GM12878 (cell line): ENCODE measurements at places on chromosomes 5 and 9. TPM values are rescaled to one million over a fixed set of nuclear protein-coding genes. Genes with fewer than 3 reads are reported as not detected.

DNA sequence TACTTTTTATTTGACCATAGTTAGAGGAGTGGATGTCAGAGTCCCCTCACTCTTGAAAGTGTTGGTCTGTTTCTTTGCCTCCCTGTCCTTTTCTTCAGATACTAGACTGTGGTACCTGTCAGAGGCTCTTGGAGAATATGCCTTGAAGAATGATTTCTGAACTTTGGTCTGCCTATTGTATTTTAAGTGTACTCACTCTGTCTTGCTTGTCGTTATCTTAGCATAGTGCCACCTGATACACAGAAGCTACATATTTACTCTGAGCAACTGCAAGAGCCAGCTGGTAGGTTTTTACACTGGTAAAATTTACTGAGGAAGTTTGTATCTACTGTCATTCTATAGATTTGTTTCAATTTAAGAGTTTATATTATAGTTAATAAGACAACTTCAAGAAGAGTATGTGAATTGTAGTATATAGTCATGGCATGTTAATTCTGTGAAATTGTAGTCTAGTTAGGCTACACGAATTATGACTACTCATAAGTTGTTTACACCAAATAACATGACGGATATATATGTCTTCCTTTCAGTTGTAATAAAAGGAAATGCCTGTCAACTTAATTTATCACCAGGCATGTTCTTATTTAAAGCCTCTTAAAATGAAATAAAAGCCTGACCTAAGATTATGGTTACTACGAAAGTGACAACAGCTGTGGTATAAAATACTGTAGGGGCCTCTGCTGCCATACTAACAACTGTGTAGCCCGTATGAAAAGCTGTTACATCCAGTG lies 201.7 kb downstream of the KDM4C start:
- no peak for DNase-seq

Gene REEP2
- 2.5 and 3.1 TPM in 2 replicates for total RNA-seq

Gene PRKACG
- not detected in 2 replicates for total RNA-seq

GRCh38 chr9:26770821-26771220 lies 121.8 kb downstream of the CAAP1 start:
- no peak for DNase-seq

DNA sequence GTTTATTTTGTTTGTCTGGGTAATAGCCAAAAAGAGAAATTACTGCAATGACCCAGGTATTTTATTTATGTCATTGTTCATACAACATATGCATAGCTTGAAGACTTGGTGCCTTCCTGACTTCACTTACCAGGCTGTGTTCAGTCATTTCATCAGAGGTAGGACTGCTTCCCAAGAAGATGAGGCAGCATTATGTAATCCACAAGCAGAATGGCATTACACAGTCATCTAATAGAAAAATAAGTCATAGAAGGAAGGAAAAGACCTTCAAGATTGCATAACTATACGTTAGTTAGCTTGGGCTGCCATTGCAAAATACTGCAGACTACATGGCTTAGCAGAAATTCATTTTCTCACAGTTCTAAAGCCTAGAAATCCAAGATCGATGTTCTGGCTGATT lies 167.5 kb downstream of the NMUR2 start:
- no peak for DNase-seq

Gene LRRC70
- total RNA-seq = 0.53 and 0.74 TPM in 2 replicates

GRCh38 chr5:135859641-135860040 lies 25.2 kb downstream of the SLC25A48 start:
- DNase-seq = no peak

Gene TMED9
- total RNA-seq = 121 and 127 TPM in 2 replicates

- no peak for DNase-seq
Observed at GRCh38 chr9:90070931-90071660, 466.3 kb downstream of the GADD45G start.

DNA sequence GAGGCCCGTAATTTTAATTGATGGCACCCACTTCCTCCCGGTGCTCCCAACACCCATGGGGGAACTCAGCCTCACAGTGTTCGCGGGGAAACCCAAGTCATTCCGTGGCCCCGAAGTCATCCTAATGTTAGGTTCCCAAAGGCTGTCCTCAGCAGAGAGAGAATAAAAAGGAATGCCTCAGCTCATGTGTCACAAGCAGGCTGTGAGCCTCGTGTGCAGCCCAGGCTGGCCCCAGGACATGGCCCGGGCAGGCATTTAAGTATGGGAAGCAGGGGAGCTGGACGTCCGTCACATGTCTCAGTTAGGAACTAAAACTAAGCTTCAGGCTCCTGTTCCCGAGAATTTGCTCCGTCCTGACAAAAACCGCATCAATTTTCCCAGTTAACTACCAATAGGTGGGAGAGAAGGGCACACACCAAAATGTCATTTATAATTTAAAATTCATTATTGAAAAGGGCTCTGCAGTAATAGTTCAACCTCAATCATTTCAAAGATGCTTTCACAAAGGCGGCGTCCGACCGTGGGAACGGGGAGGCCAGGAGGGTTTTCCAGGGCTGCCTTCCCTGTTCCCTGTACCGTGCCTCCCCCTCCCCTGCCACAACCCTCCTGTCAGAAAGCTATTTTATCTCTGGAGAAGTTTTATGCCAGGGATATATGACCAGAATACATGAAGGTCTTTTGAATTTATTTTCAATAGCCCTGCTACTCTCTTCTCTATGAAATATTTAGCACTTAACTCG lies 137.3 kb downstream of the FSTL4 start:
- DNase-seq = no peak

Gene ACSL6
- total RNA-seq = 0.05 TPM in 1 of 2 replicates, not detected in the other

DNA sequence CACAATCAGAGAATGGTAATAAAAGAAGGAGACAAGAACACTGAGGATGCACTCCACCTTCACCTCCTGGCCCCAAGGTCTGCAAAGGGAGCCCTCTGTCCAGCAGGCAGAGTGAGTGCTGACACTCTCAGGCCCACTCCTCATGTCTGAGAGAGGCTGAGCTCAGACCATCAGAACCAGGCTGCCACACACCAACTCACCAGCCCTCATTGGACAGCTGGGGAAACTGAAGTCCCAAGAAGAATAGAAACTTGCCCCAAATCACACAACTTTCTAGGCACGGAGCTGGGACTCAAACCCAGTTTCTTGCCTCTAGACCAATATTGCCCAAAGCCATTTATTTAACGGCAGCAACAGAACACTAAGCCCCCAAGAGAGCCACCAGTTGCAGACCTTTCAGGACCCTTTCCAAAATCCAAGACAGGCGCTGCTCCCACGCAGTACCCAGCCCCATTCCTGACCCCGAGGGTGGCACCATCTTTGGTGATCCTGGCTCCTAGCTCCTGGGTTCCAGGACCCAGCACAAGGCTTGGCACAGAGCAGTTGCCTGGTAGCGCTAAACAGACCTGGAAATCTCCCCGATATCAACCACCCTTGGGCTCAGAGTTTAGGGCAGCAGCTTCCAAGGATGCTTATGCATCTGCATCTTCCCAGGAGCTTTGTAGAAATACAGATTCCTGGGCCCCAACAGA lies 192.4 kb downstream of the GABBR2 start:
- DNase-seq = no peak

GRCh38 chr5:83474161-83474796 lies 2.7 kb downstream of the VCAN start:
- DNase-seq = no peak

Gene NAIF1
- total RNA-seq = 8.6 and 10.3 TPM in 2 replicates

- no peak for DNase-seq
Observed at GRCh38 chr9:130088051-130088450, 34.3 kb downstream of the GPR107 start.

Gene MAP1B
- total RNA-seq = 0.36 and 0.61 TPM in 2 replicates

- no peak for DNase-seq
Observed at GRCh38 chr5:180495991-180496741, 2.0 kb downstream of the CNOT6 start.

Gene NKD2
- 0.13 and 0.26 TPM in 2 replicates for total RNA-seq

GRCh38 chr9:93673839-93674334 lies 97.5 kb downstream of the PHF2 start:
- DNase-seq = no peak

Gene CDKN2B-AS1
- 0.98 and 1.3 TPM in 2 replicates for total RNA-seq

DNA sequence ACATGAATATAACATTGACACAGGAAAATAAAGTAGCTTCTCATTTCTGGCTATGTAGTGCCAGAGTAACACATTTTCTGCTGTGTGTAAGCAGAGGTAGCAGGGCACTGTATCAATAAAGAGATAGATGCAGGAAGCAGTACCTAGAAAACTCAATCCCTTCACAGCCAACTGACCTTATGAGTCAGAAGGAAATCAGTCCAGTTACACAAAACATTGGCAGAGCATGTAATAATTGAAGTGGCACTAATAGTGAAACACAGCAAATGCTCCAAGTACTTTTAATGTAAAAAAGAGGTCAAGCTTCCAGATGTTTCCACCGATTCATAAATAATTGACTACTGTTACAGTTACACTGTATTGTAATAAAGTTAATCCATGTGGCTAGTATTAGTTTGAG lies 706.6 kb downstream of the EFNA5 start:
- DNase-seq = no peak

DNA sequence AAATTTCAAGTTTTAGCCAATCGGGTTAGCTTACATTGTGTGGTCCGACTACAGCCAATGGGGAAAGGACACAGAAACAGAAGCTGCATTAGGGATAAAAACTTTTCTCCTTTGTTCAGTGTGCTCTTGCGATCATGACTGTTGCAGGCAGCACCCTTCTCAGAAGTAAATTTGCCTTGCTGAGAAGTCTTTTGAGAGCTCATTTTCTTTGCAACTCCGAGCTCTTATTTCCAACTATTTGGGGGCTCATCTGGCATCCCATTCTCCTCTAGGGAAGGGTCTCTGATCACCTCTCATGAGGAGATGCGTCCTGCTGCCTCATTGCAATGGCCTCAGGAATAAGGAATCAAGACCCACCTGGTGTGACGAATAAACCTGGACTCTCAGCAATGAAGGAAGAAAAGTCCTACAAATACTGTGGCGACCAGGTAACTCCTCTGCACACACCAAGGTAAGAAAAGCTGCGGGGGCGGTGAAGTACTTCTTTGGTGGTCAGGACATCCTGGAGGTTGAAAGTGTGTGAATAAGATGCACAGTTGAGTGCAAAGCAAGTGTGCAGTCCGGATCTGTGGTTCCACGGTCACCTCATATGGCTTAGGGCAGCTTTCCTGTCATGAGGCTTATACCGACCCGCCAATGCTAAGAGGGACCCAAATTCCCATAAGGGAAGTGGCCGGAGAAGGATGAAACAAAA lies 20.4 kb downstream of the CNOT8 start:
- DNase-seq = no peak

DNA sequence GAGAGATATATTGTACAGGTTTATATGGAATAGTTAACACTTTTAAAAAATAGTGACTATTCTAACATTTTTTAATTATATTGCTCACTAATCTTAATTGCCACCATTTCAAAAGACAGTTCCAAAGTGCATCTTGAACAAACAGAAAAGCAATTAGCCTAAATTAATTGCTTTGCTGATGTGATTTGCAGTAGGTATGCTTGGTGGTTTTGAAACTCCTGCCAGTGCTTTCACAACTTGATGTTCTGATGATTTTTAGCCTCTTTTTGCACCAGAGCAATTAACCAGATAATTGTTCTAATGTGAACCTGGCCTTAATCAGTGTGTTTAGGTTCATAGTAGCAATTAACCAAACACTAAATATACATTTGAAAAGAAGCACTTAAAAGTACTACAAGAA lies 207.6 kb downstream of the FBXL17 start:
- DNase-seq = no peak

- no peak for DNase-seq
Observed at GRCh38 chr9:26650325-26650724, 242.3 kb downstream of the CAAP1 start.

DNA sequence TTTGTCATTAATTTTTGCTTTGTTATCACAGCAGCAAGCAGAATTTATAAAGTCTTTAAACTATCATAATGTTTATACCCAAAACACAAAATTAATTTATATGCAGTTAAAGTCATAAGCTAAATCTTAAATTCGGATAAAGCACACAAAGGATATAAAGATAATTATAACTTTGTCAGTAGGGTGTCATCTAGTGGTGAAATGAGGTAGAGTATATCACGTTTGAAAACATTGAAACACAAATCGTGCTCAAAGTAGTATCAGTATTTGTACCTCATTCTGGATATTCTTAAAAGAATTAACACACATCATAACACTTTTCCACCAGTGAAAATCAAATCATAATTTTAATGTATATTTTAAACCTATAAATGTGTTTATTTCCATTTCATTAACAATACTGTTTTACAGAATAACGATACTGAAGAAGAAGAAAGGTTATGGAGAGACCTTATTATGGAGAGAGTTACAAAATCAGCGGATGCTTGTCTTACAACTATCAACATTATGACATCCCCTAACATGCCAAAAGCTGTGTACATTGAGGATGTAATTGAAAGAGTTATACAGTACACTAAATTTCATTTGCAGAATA lies 129.5 kb downstream of the NIPBL start:
- DNase-seq = no peak

Gene IFNK
- not detected in 2 replicates for total RNA-seq

Gene GMCL2
- total RNA-seq = not detected in 2 replicates

GRCh38 chr5:74895906-74896305 lies 29.7 kb upstream of the FAM169A start:
- DNase-seq = no peak

GRCh38 chr9:101381833-101382342 lies 2.9 kb downstream of the BAAT start:
- DNase-seq = no peak

Gene RAB14
- total RNA-seq = 46.7 and 51.1 TPM in 2 replicates

Gene KIAA0825
- total RNA-seq = 1.2 and 1.3 TPM in 2 replicates

DNA sequence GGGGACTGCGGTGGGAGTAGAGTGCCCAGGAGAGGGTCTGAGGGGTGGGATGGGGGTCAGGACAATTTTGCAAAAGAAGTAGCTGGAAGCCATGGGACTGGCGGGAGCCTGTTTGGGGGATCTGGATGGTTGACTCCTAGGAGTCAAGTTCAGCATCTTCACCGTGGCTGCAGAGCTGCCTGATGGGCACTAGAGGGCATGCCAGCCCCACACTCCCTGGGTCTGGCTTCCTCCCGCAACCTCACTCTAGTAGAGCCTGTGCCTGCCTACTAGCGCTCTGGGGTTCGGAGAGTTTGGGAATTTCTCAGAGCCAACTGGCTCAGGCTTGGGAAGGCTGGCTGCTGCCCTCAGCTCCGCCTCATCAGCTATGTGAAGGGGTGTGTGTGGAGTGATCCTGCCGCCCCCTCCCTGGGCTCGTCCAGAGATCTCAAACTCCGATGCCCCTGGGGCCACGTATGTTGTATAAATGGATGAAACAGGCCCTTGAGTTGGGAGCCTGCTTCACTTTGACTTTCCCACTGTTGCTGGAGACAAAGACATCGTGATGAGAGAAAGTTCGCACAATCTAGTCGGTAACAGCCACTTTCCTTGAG lies 10.8 kb downstream of the TSPAN17 start:
- DNase-seq = no peak

GRCh38 chr9:68643901-68644809 lies 60.9 kb upstream of the PIP5K1B start:
- peak; percentile 63 for DNase-seq

Gene PCDHA9
- not detected in 2 replicates for total RNA-seq

GRCh38 chr5:31962351-31962751 lies 211.8 kb downstream of the GOLPH3 start:
- DNase-seq = no peak
